Hematopoietic multipotent progenitor cell treated with erythropoietin and hydrocortisone succinate and interleukin-3 and kit ligand, for 4 days (in vitro differentiated cells): ENCODE measurements at places on chromosomes 4 and X.

DNA sequence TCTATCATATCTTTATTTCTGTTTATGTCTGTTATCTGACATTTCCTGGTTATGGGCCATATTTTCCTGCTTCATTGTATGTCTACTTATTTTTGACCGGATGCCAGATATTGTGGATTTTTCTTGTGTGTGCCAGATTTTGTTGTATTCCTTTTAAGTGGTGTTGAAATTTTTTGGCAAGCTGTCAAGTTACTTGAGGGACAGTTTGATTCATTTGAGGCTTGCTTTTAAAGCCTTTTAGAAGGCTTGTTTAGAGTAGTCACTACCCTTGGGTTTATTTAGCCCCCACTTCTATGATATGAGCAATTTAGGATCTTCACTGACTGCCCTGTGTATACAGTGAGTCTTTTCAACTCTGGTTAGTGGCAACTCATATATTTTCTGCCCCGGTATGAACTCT lies 29.2 kb upstream of the NPY2R start:
- DNase-seq, result no peak

DNA sequence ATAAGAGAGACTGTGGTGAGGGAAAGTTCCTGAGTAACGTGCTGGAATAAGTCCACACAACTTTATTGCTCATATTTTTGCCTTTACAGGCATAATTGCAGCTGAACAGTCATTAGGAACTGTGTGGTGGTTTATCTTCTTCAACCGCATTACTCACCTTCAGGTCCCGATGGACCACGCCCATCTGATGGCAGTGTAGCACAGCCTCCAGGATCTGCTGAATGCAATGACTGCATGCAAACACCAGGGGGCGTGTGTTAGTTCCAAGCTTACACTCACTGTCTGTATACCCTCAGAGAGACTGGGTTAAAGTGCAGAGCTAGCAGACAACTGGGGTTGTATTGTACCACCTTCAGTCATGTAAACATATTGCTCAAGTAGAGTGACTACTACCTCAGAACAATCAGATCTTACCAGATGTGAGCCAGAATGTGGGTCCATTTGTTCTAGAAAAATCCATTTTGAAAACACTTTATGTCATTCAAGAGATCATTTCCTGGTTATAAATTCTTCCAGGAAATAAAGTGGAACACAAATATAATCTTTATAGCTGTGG lies 214.0 kb downstream of the CAMK2D start:
- DNase-seq, result peak; percentile 92

DNA sequence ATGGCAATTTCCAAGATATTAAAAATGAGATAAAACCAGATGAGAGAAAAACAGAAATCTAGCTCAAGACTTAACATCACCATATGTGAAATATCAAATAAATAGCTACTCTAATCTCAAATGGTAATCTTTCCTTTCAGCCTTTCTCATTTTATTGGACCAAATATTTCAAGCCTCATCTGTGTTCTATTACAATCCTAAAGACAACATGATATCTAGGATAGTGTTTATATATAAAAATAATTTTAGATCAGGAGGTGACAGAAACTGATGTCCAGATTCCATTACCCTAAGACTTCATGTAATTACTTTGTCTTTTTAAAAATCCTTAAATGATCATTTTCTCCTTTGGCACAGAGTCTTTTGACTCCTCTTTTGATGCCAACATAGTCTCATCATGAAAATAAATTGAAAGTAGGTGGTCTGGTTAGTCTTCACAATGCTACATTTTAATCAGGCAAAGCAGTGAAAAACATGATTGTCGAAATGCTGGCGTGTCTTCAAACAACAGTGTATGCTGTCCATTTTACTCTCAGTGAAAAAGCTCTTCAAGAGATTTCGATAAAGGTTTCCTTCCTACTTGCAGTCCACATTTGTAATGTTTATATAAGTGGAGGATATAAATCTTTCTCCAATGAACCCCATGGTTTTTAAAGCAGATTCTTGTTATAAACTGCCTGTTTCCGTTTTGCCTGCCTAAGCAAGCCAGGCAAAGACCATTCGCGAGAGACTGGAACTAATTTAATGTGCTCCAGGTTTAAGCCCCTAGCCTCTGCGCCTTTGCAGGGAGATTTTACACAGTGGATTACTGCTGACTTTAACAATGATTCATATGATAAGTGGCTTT lies 169.8 kb downstream of the SCFD2 start:
- DNase-seq, result no peak

GRCh38 chr4:159689526-159689925 lies 586.6 kb downstream of the RAPGEF2 start:
- peak; percentile 7 for DNase-seq

DNA sequence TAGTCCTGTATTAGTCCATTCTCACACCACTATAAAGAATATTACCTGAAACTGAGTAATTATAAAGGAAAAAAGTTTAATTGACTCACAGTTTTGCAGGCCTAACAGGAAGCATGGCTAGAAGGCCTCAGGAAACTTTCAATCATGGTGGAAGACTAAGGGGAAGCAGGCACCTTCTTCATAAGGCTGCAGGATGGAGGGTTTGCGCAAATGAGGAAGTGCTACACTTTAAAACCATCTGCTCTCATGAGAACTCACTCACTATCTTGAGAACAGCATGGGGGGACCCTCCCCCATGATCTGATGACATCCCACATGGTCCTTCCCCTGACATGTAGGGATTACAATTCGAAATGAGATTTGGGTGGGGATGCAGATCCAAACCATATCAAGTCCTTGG lies 12.1 kb upstream of the MAGEA11 start:
- peak; percentile 36 for DNase-seq

- DNase-seq, result peak; percentile 13
These were observed 45.5 kb downstream of the SRPX start for GRCh38 chrX:38175139-38175538.
